ENCODE measurements at places on chromosomes 4 and X.

- peak; percentile 73 for DNase-seq
Measured at GRCh38 chr4:142549248-142549647, 296.9 kb downstream of the INPP4B start.

GRCh38 chr4:121189326-121190215 is 25.4 kb upstream of the TNIP3 start:
- no peak for DNase-seq

GRCh38 chr4:38615847-38616246 is 48.2 kb upstream of the KLF3 start:
- no peak for DNase-seq

DNA sequence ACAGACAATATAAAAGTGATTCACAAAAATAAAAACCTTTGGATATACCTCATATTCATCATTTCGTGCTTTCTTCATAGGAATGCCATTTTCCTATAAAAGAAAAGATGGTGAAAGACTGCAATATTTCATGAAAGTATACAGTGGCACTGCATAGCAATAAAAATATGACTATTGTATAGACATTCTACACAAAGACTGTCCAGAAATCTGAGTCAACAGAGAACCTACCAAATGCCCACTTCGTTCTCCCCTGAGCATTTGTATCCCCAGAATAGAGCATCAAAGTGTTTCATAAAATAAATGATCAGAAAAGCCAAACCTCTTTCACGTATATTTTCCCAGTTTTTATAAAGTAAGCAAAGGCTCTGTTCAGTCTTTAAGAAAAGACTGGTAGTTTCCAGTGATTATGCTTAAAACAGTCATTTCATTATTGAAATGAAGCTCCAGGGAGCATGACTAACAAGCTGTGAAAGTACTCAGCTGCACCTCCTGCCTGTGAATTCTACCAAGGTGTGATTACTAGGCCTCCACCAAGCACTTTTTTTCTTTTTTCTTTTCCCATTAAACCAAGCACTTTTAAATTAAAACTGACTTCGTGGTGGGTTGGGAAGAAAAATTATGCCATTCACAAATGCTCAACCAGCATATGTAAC is 20.2 kb downstream of the PPA2 start:
- no peak for DNase-seq

DNA sequence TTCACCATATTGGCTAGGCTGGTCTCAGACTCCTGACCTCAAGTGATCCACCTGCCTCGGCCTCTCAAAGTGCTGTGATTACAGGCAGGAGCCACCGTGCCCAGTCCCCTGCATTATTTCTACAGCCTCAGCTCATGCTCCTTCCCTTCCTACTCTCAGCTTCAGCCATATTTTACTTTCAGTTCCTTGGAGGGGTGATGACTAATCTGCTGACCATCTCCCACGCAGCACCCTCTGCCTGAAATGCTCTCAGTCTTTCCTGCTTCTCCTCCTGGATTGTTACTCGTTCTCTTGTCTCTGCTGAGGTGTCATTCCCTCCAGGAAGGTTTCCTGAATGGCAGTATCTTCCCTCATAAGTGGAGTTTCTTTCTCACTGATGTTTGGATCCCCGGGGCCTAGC is 63.3 kb downstream of the MOSPD2 start:
- DNase-seq: no peak

- no peak for DNase-seq
Measured at GRCh38 chr4:142282870-142283431, 563.1 kb downstream of the INPP4B start.

DNA sequence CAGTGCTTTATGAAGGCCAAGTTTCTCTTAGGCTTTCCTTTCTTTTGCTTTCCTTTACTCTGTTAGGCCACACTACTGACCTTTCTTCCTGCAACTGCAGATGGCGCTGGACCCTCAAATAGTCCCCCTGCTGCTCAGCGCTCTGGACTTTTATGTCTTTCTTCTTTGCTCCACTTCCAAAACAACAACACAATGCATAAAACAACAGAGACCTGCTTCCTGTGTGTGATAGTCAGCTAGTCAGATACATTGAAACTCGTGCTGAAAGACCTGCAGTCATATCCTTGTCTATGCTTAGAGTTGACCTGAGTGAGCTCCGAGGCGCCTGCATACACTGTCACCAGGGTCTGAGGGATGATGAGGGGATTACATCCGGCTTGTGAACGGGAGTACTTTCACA is 108.9 kb upstream of the TEX13D start:
- DNase-seq: no peak

DNA sequence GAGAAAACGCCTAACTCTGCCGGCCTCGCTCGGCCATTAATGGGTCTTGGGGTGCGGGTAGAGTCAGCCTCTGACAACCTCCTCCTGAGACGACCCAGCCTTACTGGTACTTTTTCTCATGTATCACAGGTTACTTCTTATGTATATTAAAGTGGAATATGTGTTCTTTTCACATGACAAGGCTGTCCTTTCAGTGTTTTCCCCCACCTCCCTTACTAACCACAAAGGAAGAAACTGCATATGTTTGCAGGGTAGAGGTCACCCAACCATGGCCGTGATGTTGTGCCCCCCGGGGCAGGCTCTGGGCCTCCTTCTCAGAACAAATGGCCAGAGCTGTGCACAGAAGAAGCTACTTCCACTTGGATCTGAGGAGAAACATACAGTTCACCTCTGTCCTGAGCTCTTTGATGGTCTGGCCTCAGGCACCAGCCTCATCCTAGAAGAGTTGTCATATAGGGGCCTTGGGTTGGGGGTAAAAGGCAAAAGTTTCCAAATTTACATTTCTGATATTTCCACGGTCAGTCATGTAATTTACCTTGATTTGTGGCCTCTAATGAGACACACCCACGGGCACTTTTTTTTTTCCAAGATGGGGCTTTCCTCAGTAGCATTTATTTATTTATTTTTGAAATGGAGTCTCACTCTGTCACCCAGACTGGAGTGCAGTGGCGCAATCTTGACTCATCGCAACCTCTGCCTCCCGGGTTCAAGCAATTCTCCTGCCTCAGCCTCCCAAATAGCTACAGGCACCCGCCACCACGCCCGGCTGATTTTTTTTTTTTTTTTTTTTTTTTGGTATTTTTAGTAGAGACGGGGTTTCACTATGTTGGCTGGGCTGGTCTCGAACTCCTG is 1.9 kb downstream of the SOWAHD start:
- DNase-seq: no peak

DNA sequence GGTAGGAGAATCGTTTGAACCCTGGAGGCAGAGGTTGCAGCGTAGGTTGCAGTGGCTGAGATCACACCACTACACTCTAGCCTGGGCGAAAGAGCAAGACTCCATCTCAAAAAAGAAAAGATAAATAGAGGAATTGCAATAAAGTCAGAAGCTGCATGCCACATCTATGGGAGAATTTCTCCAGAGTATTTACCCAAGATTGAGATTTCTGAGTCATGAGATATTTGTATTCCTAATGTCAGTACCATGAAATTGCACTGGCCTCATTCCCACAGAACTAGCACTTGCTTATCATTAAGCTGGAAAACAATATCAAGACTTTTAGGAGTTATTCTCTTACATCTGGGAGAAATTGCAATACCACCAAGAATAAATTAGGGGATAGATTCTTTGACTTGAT is 37.4 kb downstream of the ASIC5 start:
- no peak for DNase-seq

- DNase-seq: no peak
Measured at GRCh38 chr4:4961936-4962335, 57.3 kb downstream of the CYTL1 start.

DNA sequence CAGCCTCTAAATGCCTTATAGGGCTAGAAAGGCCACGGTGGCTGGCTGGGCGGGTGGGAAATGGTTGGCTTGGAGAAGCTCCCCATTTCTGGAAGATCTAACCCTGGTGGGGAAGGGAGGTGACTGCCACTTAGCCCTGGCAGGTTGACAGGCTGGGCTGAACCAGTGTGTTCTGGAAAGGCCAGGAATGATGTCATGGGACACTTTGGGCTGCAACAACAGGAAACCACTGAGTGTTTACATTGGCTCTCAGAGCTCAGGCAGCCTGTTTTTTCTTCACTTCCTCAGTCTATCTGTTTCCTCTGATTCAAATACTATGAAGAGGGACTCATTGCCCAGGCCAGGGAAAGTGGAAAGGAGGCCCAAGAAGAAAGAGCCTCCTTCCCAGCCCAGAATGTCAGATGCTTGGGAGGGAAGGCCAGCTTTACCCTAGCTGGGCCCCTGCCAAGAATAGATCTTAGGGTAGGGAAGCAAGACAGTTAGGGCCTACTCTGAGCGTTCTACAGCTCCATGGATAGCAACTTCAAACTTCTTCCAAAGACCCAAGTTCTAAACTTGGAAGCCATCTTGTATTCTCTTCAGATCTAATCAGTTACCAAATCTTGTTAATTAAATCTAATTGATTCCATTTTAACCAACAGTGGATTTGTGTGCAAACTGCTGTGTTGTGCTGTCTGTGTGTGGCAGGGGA is 65.8 kb upstream of the MSN start:
- no peak for DNase-seq

DNA sequence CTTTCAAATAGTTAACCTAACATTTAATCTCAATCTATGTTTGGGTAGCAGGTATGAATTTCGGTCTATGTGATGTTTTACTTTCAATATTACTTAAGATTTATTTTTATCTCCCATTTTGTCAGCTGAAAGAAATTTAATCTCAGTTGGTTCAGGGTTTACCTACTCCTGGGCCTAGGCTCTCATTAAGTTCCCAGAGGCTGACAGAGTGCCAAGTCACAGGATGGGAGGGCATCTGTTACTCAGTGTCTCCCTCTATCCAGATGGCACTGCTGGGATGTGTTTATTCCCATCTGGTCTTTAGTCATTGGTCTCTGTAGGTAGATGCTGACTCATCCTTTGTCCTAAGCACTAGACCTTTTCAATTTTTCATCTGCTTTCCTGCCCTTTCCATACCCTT is 129.4 kb upstream of the ARSJ start:
- DNase-seq: peak; percentile 37

DNA sequence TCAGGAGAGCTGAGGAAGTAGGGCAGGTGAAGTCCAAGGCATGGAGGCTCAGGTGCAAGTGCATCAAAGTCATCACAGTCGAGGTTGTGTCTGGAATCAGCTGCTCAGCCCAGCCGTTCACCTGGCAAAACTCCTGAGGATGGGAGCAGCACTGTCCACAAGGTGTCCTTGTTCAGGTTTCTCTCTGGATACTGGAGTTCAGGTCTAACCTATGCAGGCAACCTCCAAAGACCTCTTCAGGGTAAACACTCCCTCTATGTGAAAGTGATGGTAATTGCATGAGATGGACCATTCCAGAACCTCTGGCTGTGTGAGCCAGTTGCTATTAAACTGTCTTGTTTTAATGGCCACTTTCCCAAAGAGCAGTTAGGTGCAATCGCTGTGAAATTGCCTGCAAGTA is 120.2 kb upstream of the PSAPL1 start:
- DNase-seq: no peak
